ENCODE measurements at places on chromosomes 7 and 10.

DNA sequence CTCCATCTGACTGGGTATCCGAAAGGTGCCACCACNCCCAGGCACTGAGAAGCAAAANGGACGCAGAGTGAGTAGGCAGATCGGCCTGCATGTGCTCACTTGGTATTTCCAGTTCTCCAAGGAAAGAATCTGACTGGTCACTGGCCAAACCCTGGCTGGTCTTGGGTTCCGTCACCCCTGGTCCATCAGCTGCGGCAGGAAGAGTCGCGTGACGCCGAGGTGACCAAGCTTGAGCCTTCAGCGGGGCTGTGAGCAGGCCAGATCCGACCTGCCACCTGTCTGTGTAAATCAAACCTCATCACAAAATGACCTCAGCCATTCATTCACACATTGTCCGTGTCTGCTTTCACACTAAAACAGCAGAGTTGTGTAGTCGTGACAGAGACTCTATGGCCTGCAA, 28.8 kb upstream of the CHST15 start:
- no peak for DNase-seq

DNA sequence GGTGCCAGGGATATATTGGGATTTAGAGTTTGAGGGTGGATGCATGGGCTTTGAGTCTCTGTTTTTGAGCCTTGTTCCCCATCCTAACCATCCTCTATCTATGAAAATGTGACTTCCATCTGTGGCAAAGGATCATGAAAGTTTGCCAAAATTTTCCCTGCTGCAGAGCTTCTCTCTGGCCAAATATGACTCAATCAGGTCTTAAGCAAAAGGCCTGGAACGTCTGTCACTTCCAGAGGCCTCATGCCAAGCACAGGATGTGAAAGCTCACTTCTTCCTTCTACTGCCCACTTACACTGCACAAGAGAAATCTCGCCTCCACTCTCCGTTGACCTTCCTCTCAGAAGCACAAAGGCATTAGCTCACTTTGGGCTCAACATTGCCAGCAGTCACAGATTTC, 696.9 kb upstream of the NRP1 start:
- DNase-seq: no peak

GRCh38 chr7:436367-437128, 83.1 kb downstream of the PDGFA start:
- DNase-seq: no peak

- no peak for DNase-seq
Measured at GRCh38 chr10:86655173-86655540, 810 bp downstream of the OPN4 start.

DNA sequence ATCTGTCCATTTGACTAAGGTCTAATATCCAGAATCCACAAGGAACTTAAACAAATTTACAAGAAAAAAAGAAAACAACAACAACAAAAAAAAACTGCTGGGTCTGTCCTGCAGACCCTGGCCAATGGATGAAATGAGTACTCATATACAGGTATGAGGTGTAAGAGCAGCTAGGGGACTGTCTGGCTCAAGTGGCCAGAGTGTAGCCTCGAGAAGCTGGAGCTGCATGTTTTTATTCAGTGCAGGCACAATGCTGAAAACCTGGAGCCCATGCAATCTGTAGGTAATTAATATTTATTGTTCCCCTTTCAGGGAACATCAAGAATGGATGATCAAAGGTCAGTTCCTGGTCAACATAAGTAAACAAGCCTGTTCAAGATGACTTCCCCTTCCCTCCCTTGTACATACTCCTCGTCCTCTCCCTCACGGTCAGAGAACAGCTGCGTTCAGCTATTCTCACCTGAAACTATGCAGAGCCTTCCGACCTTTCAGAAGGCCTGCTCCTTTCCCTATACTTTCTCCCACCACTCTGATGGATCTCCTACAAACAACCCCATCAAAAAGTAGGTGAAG, 15.5 kb downstream of the CYP2C19 start:
- DNase-seq: no peak

DNA sequence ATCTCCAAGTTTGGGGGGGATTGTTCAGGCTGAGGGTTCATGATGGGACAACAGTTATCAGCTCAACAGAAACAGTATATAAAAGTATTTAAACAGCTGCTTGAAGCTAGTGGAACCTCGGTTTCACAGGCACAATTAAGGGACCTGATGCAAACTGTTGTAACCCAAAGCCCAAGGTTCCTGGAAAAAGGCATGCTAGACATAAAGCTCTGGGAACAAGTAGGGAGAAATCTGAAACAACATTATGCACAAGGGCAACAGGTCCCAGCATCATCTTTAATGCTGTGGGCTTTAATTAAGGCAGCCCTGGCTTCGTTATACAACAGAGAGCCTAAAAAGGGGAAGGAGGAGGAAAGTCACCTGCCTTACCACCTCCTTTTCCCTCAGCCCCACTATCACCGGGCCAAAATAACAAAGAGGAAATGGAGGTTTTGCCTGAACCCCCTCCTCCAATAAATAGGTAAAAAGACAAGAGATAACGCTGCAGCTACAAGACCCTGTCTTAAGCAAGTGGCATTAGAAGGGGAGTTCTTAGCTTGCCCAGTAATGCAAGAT, 83.2 kb upstream of the GPR22 start:
- DNase-seq: no peak

- no peak for DNase-seq
Measured at GRCh38 chr10:21570761-21571521, 36.9 kb downstream of the MLLT10 start.

DNA sequence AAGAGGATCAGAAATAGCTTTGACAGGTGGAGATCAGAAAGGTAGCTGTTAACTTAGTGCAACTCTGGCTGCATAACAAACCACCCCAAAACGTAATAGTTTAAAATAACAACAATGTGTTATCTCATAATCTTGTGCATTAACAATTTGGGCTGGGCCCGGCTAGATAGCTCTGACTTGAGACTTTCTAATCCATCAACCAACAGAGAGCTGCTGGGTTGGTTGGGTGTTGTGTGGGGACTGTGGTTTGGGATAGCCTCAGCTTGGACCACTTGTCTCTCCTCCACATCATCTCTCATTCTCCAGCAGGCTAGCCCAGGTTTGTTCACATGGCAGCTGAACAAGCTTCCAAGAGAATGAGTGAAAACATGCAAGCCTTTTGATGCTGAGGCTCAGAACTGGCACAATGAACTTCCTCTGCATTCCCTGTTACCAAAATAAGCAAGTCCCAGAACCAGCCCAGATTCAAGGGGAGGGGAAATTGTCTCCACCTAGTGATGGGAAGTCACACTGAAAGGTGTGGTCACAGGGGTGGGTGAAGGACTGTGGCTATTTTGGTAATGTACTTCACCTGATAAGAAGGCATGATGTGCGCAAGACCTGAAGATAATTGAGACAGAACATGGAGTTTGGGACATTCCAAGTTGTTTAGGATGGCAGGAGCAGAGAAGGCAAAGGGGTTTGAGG, 20.4 kb upstream of the ASAH2 start:
- DNase-seq: no peak

DNA sequence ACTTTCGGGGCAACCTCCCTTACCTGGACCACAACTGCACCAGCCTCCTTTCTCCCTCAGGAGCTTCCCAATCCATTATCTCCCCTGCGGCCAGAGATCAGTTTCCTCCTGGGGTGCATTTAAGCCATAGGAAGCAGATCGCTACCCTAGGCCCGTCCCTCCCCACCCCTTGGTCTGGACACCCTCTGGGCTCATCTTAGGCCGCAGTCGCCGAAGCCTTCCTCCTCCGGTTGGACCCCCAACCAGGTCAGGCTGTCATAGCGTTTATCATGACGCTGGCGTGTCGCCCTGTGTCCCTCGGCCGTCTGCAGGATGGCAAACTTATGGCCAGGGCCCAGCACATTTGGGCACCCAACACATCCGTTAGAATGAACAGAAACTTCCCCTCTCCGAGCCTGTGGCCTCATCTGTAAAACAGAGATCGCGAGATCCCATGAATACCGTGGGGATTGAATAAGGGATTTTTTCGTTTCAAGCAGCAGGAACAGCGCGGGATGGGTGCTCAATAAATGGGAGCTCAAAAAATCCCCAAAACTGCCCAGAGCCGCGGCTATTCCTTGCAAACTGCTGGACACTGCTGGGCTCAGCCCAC, 669 bp upstream of the AP5Z1 start:
- DNase-seq: no peak

DNA sequence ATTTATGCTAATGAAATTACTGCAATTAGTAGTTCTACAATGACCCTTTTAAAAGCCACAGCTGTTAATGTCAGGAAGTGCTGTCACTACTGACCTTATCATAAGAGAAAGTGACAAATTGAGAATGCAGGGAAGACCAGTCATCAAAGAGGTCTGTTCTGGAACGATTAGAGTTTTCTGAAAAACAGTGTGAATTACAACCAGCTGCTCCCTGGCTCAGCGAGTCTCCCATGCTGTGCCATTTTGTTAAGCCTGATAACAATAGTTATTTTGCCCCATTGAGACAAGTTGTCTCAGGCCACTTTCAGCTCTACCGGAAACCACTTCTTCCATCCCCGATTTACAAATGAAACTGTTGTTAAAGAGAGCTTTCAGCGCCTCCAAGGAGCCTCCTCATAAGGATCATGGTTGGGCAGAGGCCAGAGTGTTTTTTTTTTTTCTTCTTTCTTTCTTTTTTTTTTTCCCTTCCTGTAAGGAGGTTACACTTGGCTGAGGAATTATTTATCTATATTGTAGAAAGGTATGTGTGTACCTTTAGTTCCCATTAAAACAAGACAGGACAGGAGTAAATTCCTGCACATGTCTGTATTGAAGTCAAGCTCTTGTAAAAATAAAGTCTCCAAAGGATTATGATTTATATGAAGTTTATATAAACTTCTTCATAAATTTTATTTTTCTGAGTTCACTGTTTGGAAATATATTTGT, 173.6 kb downstream of the CDCA7L start:
- DNase-seq: no peak

- DNase-seq: no peak
Measured at GRCh38 chr10:30573721-30574431, 55.7 kb downstream of the LYZL2 start.

- DNase-seq: no peak
Measured at GRCh38 chr7:27929127-27929526, 189.2 kb downstream of the TAX1BP1 start.

- DNase-seq: no peak
Measured at GRCh38 chr7:101218236-101219125, 516 bp downstream of the ZNHIT1 start.

DNA sequence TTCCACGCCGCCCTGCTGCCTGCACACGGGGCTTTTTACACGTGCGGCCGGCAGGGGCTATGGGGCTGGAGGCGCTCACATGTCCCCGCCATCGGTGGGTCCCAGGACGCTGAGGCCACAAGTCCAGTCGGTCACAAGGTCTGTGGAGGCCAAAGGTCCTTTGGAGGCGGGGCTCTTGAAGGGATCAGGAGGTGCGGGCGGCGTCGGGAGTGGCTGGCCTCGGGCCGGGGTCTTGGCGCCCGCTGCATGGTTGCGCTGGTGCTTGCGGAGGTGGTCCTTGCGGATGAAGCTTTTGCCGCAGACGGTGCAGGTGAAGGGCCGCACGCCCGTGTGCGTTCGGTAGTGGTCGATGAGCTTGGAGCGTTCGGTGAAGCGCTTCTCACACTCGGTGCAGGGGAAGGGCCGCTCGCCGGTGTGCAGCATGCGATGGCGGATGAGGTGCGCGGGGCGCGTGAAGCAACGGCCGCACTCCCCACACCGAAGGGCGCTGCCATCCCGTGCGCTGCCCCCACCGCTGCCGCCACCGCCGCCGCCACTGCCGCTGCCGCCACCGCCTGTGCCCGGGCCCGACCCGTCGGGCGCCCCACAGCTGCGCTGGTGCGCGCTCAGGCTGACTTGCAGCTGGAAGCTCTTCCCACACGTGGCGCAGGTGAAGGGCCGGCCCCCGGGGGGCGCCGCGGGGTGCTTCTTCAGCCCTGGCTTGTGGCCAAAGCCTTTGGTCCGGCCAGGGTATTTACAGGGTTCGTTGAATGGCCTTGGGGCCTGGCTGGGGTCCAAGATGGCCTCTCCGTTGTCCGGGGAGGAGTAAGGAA, 13.7 kb upstream of the ZNF777 start:
- DNase-seq: no peak

DNA sequence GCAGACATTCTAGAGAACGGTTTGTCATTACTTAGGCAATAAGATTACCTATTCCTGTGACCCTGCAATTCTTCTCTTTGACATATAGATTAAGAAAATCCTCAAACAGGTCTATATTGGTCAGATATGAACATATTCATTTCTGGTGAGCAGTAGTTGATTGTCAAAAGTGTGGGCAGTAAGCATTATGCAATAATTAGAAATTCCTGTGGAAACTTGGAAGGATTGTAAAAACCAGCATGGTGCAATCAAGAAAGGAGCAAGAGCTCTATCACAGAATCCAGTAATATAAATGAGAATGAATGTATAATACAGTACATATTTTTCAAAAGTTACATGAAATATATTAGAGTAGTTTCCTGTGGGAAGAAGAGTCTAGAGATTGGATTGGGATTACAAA, 406.5 kb downstream of the SUGCT start:
- no peak for DNase-seq

GRCh38 chr7:2643386-2644219, 11.8 kb downstream of the TTYH3 start:
- no peak for DNase-seq

GRCh38 chr10:43824934-43825333, 176.3 kb upstream of the ZNF32 start:
- no peak for DNase-seq

- DNase-seq: no peak
Measured at GRCh38 chr7:17581301-17581700, 282.8 kb downstream of the AHR start.

- DNase-seq: no peak
Measured at GRCh38 chr7:11485636-11486035, 346.4 kb downstream of the THSD7A start.

DNA sequence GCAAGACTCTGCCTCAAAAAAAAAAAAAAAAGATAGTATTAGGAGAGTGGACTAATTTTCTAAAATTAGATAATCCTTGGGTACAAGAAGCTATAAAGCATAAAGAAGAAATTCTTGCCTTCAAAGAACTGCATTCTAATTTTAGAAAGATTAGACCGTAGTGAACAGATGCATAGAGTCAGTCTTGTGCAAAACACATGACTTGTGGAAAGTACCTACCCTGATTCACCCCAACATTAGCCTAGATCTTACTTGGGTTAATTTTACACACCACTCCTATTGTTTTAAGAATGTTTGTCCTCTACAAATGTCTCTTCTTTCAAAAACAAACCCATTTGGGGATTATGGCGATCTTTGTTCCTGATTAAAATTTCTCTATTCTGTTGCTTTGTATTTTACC, 38.9 kb upstream of the SP8 start:
- no peak for DNase-seq

DNA sequence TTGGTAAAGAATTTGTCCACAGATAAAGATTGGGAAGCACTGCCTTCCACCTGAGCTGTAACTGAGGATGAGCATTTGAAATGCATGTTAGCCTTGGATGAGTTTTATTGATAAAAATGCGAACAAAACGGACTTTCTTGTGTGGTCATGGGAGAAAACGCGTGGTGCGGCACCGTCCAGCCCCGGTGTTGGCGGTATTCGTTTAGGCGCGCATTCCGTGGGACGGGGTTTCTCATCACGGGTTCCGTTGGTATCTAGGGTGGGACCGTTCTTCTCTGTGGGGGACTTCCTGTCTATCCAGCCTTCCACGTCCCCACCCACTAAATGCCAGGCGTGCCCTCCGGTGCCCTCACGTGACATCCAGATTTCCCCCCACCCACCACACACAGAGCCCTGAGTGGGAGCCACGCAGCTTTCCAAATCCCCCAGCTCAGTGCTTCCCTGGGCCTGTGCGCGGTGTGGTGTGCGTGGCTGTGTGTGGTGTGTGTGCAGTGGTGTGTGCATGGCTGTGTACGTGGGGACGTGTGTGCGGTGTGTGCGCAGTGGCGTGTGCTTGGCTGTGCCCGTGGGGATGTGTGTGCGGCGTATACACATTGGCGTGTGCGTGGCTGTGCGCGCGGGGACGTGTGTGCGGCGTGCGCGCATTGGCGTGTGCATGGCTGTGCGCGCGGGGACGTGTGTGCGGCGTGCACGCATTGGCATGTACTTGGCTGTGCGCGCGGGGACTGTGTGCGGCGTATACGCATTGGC, 18.1 kb downstream of the IQCE start:
- no peak for DNase-seq

Data from nephron progenitor cell (in vitro differentiated cells).